ENCODE measurements at places on chromosomes 6 and 20.

DNA sequence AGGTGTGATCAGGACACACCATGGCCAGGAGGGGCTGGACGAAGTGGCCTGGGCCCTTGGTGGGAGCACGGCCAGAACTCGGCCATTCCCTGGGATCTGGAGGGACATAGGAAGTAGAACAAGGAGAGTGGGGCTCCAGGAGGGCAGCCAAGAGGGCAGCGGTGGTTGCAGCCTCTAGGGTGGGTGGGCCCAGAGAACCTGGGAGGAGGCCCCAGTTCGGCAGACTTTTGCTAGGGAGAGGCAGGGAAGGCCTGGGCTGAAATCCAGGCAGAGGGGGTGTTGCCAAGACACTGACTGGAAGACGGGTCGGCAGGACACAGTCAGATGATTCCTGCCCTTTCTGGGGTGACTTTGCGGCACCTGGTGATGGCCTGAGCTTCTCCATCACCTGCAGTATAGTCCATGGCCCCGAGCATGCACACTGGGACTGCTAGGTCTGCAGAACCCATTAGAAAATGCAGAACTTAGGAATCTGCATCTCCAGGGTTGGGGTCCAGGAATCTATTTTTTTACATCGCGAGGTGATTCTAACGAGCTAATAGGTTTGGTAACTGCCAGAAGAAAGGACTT, 224.8 kb downstream of the SYNDIG1 start:
- DNase-seq = no peak

DNA sequence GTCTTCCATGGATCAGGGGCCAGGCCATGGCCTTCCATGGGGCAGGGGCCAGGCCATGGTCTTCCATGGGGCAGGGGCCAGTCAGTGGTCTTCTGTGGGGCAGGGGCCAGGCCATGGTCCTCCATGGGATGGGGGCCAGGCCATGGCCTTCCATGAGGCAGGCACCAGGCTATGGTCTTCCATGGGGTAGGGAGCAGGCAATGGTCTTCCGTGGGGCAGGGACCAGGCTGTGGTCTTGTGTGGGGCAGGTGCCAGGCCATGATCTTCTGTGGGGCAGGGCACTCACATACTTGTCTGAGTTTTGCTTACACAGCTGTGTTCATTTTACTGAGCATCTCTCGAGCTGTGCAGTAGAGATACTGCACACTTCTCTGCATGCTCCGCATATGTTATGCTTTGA, 57.3 kb upstream of the THBS2 start:
- no peak for DNase-seq

DNA sequence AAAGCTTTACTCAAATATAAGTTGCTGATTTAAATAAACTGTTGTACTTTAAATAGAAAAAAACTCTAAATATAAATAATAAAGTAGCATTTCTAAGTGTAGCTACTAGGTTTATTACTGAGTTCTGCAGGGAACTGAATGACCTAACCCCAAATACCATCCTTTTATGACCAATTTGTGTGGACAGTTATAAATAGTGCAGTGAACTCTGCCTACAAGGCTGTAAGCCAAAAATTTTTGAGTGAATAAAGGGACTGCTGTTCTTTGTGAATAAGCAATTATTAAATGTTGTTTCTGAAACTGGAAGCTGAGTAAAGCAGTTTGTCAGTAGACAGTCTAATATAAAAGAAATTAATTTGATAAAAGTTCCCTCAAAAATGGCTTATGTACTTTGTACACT, 90.8 kb upstream of the ELOVL5 start:
- DNase-seq = no peak

- no peak for DNase-seq
Observed at GRCh38 chr6:164825386-164825785, 484.0 kb downstream of the C6orf118 start.

GRCh38 chr6:116409756-116410155, 39.0 kb downstream of the DSE start:
- no peak for DNase-seq

GRCh38 chr6:161104966-161105365, 113.4 kb downstream of the MAP3K4 start:
- no peak for DNase-seq

- DNase-seq = no peak
Observed at GRCh38 chr6:149212892-149213801, 104.4 kb upstream of the TAB2 start.

DNA sequence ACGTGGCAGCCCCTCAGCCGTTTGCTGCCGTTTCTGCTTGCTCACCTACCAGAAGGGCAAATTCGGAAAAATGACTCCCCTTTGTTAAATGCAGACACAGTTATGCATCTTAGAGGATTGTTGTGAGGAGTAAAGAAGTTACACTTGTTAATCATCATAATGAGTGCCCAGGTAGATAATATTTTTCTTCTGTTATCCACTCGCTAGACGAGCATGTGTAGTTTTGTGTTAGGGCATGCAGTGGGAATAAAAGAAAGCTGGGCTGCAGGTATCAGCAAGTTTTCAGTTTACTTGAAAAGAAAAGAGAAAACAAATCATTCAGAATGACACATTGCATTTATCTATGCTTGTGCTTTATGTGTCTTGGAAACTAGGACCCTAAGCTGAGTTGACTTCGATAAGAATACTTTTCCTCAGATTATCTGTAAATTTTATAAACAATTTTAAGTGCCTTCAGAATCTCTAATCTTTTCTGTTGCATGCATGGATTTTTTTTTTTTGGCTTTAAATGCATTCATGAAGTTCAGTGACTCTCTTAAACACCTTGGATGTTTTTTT, 365.3 kb downstream of the QKI start:
- no peak for DNase-seq

DNA sequence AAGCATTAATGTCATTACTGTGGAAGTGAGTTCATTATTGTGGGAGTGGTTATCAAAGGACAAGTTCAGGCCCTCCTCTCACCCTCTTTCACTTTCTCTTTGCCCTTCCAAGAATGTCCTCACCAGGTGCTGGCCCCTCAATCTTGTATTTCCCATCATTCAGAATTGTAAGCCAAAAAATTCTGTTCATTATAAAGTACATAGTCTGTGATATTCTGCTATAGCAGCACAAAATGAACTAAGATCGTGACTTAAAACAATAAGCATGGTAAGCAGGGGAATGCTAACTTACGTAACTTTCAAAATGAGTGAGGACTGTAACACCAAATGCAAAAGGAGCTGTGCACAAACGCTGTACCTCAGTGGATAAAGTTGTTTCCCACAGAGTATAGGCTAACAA, 515.7 kb upstream of the BTBD3 start:
- DNase-seq = no peak

GRCh38 chr20:42173440-42173839, 555.3 kb upstream of the CHD6 start:
- DNase-seq = no peak

DNA sequence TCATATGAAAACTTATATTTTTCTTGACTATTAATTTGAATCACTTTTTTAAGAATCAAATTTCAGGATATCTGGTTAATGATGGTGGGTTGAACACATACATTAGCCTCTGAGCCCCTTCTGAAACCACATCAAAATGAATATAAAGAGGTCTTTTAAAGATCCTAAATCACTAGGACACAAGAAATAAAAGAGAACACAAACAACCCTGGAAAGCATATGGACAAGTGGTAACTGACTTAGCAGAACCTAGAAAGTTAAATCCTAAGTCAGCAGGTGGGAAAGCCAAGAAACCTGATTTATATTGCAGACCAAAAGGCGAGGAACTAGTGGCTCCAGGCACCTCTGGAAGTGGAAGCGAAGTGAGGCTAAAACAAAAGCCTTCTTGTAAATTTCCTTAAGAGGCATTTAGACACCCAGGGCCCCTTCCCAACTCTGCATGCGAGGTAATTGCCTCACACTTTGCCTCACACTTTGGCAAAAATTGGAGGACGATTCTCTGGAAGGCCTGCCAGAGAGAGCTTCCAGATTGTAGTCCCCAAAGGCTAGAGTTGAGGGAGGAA, 293.9 kb downstream of the KHDC1L start:
- DNase-seq = no peak

GRCh38 chr6:144581812-144582537, 296.8 kb downstream of the UTRN start:
- peak; percentile 27 for DNase-seq

GRCh38 chr6:13267142-13267651, 61.1 kb downstream of the TBC1D7 start:
- no peak for DNase-seq

GRCh38 chr20:347640-348484, 951 bp downstream of the NRSN2 start:
- DNase-seq = peak; percentile 98

DNA sequence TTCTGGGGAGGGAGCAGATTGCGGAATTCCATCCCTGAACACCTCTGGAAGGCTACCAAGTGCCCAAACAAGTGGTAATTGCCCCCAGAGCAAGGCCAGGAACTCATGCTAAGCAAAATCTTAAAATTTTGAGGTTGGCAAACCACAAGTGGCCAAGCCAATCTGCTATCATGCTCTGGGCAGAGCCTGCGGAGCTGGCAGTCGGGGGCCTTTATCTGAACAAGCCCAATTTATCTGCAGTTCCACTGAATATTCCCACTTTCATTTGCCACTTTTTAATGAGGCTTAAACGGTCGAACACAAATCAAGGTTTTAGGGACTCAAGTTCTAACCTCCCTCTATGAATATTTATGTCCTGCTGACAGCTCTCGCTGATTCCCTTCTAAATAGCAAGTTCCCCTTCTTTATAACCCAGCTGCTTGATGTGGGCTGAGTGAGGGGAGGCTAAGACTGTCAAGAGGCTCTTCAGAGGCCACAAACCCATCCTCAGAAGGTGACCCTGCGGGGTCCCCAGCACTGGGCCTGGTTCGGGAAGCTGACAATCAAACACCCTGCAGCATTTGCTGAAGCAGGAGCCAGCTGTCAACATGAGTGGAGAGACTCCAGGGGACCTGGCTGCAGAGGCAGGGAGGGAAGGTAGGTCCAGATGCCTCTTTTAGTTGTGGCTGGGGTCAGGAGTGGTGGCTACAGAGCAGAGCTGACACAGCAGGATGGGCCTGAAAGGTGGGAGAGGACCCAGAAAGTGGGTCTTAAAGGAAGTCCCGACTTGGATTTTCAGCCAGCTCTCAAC, 11.9 kb downstream of the CCDC167 start:
- no peak for DNase-seq

GRCh38 chr20:59786801-59787537, 146.5 kb downstream of the SYCP2 start:
- DNase-seq = no peak
